T-helper 22 cell (primary cell): ENCODE measurements at places on chromosomes 4 and X.

- no peak for DNase-seq
Measured at GRCh38 chr4:153205757-153206156, 1.5 kb downstream of the TRIM2 start.

DNA sequence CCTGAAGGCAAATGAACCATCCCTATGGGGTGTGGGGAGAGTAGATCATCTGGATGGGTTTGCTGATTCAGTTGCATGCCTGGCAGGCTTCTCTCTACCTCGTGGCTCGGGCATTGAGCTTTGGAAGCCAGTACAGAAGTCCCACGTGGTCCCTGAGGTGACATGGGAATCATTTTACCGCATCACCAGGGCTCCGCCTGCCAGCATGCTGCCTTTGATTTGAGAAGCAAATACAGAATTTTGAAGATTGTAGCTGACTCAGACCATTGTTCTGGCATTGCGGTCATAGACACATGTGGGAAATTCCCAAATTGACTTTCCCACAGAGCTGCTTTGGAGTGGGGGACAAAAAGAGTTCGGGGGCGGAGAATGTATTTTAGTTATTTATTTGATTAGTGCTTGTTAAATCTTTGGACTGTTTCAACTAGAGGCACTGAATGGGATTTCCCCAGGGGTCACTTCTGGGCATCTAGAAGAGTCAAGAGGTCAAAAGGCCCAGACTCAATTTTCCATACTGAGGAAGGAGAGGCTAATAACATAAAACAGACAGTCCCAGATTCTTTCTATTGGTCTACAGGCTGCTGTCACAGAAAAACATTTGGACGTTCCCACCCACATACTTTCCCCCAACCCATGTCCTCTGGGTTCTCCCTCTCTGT lies 79.3 kb downstream of the NHSL2 start:
- no peak for DNase-seq

GRCh38 chr4:30437316-30437715 lies 282.9 kb upstream of the PCDH7 start:
- DNase-seq = no peak

DNA sequence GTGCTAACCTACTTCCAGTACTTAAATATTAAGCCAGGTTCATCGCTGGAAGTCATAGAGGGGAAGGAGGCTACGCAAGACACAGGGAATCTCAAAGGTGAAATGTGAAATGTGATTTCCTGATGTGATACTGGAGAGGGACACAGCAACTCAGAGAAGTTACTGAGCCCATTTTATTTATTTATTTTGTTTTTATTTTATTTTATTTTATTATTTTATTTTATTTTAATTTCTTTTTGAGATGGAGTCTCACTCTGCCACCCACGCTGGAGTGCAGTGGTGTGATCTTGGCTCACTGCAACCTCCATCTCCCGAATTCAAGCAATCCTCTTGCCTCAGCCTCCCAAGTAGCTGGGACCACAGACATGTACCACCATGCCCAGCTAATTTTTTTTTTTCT lies 19.7 kb downstream of the CLRN2 start:
- DNase-seq = no peak

GRCh38 chr4:187027272-187027671 lies 303.6 kb upstream of the FAT1 start:
- DNase-seq = no peak

DNA sequence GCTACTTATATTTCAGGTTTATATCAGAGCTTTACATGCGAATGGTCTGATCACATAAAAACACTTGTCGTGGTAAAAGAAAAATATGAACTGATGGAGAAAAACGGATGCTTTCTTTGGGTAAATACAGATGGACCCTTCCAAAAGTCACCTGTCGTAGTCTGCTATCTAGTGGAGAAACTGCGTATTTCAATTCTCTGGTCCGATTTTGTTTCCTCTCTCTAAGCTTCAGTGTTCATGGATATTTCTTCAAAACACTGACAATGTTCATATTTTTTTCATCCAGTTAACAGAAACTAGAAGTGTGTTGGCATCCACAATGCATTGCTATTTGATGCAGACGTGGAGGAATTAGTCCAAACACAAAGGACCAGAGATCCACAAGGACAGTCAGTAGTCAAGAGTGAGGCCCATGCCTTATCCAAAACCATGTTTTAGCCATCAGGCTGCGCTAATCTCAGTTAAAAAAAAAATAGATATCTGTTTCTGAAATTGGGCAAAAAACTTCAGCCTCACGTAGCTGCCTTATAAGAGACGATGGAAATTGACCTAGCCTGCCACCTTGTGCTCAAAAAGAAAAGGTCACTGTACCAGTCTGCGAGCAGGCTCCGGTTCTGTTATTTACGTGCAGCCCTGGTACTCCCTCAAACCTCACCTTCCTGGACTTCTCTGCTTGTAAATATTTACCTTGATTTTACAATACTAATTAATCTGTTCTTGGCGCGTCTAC lies 16.0 kb downstream of the MEPE start:
- no peak for DNase-seq

DNA sequence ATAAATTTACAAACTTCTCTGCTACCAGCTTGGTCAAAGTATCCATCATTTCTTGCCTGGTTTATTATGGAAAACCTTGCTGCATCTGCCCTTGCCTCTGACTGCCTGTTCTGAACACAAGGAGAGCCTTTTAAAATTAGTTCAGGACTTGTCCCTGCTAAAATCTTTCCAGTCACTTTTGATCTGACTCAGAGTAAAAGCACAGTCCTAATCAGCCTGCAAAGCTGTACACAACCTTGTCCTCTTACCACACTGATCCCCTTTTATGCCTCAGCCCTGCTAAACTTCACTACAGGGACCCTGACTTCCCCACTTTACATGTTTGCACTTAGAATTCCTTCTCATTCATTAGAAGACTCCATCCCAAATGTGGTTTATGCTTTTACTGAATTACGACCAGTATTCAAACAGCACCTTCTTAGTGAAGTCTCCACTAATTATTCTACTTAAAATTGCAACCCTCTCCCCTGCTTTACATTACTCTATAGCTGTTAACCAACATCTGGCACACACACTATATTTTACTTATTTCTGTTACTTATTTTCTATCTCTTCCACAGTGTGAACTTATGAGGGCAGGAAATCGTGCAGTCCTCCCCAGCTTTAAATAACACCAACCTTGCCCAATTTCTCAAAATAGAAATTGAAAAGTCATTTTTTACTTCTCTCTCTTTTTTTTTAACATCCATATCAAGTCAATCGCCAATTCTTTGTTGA lies 6.3 kb downstream of the GABRA4 start:
- no peak for DNase-seq

GRCh38 chr4:139458999-139459398 lies 5.1 kb downstream of the RAB33B start:
- DNase-seq = no peak

GRCh38 chr4:184283659-184284335 lies 66.1 kb upstream of the ENPP6 start:
- DNase-seq = no peak

- DNase-seq = no peak
Measured at GRCh38 chr4:94409375-94409679, 42.4 kb upstream of the PDLIM5 start.

GRCh38 chr4:53818104-53818503 lies 226.8 kb upstream of the LNX1 start:
- no peak for DNase-seq

- no peak for DNase-seq
Measured at GRCh38 chr4:109072595-109072994, 229.9 kb downstream of the COL25A1 start.

- no peak for DNase-seq
Measured at GRCh38 chr4:124631760-124632159, 80.8 kb downstream of the ANKRD50 start.

GRCh38 chr4:749698-750666 lies 44.4 kb downstream of the PCGF3 start:
- no peak for DNase-seq

DNA sequence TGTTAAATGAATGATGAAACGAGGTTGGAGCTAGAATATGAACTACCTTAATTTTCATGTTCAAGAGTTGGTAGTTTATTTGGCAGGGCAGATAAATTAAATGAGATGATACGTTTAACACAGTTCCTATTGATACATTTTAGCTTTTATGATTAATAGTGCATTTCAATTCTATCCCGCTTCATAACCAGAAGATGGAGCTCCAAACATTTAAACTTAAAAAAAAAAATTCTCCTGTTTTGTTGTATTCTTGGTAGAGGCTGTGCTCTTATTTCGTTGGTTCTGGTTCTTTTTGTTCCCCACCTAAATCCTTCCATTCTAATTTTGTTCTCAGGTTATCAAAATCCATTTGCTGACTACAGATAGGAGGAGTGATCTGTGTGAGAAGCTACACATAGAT lies 71.8 kb upstream of the PTPN13 start:
- DNase-seq = no peak

DNA sequence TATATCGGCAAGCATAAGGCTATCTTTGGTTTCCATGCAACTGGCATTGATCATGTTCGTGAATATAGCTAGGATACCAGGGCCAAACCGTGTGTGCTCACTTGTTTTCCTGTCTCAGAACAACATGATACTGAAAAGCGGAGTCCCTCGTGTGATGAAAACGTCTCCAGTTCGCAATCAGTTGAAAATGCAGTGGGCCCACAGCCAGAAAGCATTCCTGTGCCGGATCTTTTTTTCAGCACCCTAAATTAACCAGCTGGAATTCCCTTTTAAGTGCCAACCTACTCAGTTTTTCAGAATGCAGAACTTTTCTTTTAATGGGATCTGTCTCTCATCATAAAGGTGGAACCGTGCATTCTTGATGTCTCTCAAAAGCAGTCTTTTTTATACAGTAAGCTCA lies 130.8 kb upstream of the FRG1 start:
- DNase-seq = no peak

DNA sequence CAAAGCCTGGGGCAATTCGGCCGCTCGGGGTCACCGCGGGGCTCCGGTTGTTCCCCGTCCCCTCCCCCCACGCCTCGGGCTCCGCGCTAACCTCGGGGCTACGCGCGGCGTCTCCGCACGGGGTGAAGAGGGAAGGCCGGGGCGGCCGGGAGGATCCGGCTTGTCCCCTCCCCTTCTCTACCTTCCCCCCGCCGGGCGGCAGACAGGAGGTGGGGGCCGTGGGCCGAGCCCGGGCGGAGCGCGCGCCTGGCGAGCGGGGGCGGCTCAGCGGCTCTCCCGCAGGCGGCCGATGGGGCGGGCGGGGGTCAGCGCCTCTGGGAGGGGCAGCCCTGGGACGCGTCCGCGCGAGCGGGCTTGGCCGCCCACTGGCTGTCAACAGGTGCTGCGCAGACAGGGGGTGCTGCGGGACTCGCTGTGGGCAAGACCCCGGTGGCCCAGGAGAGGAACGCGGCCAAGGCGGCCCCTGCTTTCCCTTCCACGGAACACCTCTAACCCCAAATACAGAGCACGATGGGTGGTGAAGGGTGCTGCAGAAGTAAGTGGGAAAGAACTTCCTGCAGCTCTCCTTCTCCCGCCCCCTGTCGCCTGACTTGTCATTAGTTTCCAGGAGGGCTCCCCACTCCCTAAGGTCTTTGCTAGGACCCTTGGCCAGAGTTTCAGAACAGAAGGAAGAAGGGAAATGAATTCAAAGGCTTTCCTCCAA lies at the start of gene PDGFC:
Gene PDGFC (minus strand): TSS at position 124 of the 703 bp plus-strand sequence. CDS start 896 bp downstream, outside the sequence.
- no peak for DNase-seq

GRCh38 chr4:71832049-71832448 lies 48.2 kb upstream of the GC start:
- DNase-seq = no peak

DNA sequence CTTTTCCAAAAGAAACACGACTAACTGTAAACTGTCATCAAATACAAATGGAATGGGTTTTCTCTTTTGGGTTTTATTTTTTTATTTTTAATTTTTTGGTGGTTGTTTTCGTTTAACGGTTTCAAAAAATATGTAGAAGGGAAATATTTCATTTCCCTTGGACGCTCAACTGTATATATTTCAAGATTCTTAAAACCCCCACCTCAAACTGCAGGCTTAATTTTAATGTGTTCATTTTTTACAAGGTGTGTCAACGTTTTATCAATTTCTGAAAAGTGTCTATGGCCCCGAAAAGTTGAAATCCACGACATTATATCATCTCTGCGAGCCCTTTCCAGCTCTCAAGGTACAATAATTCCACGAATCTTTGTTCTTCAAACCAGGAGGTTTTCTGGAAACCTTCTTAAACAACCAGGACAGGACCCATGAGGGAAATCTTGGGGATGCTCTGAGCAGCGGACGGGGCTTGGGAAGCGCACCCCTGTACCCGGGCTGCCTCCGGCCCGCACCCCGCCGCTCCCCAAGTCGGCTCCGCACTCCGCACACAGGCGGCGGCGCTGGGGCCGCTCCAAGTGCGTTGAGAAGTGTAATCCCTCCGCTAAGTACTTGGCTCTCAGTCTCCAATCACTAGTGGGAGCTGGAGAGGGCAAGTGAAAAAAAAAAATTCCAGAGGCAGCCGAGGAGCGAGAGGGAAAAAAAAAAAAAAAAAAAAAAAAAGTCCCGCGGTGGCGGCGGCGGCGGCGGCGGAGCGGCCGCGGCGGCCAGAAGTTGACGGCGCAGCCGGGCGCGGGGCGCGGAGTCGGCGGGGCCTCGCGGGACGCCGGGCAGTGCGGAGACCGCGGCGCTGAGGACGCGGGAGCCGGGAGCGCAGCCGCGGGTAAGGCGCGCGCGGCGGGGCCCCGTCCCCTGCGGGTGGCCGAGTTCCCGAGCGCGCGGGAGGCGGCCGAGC lies at the start of gene BMPR1B:
Gene BMPR1B (plus strand): TSS at position 764 of the 949 bp plus-strand sequence. CDS start 346,470 bp downstream, outside the sequence.
- no peak for DNase-seq

DNA sequence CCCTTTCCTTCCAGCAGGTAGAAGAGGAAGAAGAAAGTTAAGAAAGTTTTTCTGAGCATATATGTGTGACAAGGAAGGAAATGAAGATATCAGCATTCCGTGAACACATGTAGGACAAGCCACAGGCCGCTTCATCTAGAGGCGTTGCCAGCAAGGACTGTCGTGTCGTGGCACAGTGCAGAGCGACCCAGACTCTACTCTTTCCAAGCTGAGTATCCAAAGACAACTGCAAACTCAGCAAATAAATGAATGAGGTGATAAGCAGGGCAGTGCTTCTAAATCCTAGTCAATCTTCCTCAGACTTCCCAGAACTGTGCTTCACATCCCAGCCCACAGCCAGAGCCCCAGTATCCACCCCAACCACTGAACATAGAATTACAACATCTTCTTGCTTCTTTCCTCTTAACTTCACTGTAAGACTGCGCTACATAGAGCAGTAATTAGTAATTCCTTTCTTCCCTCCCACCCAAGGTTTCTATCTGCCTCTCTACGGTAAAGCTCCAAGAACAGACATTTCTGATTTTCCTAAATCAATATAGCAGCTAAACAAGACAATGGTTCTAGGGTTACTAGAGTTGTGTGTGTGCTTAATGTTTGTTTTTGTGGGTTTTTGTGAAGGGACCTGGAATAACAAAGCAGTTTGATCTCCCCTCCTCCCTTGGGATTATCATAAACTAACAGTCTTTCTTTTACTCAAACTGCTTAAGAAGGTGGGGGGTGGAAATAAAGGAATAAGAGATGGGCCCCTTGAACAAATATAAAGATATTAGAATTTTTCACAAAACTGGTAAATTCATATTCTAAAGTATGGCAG lies 71.6 kb downstream of the PAPSS1 start:
- DNase-seq = no peak
